AML-193 (cell line): ENCODE measurements at places on chromosomes 5 and 9.

DNA sequence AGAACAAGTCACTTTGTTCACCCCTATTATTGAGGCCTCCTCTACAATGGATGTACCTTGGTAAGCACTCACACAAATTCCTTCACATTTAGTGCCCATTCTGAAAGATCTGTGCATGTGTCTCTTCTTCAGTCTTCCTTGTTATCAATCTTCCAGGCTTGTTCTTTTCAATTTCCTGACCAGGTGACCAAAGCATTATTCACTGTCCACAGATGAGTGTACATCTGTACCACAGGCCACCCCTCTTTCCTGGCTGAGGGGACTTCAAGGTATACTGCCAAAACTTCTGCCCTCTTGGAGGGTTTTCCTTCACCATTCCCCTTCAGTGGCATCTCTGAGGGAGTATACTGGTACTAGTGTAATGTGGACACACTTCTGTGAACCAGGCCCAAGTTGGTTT is 25.5 kb upstream of the STOM start:
- DNase-seq = no peak

DNA sequence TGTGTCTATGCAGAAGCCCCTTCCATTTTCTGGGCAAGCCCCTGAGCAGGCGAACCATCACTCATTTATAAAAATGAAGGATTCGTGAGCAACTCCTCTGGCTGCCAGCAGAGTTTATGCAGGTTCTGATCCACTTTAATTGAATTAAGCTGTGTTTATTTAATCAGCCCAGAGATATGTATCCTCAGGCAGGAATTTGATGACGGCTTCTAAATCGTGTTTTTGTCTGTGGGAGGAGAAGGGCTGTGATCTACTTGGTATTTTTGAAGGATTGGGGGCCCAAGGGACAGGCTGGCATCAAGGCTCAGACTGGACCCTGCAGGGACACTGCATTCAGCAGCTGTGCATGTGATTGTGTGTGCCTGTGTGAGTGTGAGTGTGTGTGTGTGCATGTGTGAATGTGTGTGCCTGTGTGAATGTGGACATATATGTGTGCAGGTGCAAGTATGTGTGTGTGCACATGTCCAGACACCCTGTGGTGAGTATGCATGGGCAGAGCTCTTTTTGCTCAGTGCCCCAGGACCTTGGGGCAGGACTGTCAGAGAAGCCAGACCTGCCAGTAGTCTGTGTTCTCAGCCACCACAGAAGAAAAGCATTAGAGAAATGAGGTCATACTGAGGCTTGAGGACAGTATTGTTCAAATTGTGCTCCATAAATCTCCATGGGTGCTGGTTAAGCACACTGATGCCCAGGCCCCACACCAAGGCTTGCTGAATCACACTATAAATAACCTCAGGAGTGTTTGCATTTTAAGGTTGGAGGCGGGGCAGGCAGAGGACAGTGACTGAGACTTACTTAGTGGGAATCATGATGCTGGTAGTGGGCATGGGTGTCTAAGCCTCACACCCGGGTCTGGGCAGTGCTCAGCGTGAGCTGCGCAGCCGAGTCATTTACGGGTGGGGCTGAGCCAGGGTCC is 164.0 kb downstream of the CARTPT start:
- no peak for DNase-seq

DNA sequence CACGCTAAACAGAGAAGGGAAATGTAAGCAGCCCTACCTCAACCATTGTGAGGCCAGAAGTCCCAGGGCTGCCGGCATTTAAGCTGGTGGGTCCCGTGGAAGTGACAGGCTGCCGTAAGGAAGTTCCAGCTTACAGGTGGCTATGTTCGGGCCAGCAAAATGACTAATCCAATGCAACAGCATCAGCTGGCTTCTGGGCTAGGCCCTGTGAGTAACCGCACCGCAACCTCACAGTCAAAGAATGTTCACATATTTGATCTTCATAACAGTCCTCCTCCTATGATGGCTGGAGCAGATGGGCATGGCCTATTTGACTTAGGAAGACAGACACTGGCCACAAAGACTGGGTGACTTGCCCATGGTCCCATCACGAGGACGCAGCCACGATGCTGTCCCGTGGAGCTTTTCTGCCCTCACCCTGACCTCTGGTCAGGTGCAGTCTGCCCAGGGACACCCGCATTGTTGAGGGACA is 88.2 kb downstream of the LIFR start:
- no peak for DNase-seq

DNA sequence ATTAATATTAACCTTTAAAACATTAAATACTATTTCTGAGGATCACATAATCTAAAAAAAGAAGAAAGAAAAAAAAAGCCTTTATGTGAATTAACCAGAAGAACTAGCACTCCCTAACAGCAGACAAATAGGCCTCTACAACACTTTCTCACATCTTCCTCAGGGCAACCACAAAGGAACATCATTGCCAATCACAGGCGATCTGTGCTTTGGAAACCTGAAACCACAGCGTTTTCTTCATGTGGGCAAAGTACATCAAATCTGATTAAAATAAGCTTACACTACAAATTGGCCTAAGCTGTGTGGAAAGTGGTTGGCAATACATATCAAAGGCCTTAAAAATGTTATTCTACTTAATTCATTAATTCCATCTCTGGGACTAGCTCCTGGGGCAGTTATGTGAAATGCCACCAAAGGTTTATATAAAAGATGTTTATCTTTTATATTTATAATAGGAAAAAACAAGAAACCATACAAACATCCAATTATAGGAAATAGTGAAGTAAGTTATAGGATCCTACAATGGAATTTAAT is 184.8 kb upstream of the TBCA start:
- no peak for DNase-seq

DNA sequence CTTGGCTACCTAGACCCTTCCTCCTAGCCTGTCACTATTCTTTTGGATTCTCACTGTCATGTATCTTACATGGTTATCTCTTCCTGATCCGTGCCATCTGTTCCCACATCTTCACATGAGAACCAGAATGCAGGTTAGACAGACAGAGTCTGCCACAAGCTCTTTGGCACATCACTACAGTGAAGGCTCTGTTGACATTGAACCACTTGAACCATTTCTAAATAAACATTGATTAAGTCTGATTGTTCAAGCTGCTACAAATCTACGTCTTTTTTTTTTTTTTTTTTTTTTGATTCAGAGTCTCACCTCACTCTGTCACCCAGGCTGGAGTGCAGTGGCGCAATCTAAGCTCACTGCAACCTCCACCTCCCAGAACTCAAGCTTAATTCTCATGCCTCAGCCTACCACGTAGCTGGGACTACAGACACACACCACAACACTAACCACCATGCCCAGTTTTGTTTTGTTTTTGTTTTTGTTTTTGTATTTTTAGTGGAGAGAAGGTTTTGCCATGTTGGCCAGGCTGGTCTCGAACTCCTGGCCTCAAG is 85.1 kb upstream of the LRRTM2 start:
- DNase-seq = no peak

DNA sequence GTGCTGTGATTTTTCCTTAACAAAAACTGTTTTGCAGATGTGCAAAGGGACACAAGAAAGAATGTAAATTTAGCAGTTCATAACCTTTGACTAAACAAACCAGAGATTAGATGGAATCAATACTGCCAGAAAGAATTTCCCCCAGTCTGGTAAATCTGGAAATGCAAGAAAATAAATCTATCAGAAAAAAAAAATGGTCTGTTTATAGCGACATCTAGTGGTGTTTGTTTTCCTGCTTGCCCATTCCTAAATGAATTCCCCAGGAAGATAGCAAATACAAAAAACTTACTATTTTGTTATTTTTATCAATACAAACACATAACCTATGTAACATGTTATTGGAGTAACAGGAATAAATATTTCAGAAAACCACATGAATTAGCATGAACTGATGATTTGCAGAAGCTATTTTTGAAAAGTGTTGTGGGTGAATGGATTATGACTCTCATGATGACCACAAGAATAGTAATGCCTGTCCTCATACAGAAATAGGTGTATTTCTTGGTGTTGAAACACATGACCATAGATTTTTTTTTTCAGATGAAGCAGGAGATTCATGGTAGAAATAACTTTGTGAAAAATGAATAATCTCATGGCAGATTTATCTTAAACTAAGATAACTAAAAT is 1703.8 kb downstream of the MAT2B start:
- peak; percentile 60 for DNase-seq

DNA sequence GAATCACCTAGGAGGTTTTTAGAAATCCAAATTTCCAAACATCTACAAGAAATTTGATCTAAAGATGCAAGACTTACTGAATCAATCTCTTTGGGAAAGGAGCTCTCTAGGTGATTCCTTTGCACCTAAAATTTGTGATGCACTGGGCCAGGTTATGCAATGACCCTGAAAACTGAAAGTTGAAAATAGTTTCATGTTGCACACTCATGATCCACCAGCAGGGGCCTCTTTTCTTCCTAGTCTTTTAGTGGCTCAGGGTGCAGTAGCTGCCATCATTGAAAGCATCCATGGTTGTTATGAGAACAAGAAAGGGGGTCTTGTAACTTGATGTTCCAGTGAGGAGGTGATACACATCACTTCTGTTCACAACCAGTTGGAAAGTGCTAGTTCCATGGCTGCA is 486.8 kb downstream of the PSAT1 start:
- DNase-seq = no peak

- peak; percentile 61 for DNase-seq
Measured at GRCh38 chr5:87069974-87070608, 197.6 kb upstream of the RASA1 start.

- no peak for DNase-seq
Measured at GRCh38 chr5:136682986-136683385, 317.6 kb upstream of the TRPC7 start.

DNA sequence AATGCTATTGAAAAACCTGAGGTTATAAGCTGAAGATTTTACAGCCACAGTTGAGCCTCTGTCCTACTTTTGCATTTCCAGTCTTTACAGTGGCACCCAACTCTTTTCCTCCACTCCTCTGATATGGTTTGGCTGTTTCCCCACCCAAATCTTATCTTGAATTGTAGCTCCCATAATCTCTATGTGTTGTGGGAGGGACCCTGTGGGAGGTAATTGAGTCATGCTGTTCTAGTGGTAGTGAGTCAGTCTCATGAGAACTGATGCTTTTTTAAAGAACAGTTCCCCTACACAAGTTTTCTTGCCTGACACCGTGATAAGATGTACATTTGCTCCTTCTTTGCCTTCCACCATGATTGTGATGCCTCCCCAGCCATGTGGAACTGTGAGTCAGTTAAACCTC is 646.1 kb upstream of the SEMA6A start:
- DNase-seq = no peak

DNA sequence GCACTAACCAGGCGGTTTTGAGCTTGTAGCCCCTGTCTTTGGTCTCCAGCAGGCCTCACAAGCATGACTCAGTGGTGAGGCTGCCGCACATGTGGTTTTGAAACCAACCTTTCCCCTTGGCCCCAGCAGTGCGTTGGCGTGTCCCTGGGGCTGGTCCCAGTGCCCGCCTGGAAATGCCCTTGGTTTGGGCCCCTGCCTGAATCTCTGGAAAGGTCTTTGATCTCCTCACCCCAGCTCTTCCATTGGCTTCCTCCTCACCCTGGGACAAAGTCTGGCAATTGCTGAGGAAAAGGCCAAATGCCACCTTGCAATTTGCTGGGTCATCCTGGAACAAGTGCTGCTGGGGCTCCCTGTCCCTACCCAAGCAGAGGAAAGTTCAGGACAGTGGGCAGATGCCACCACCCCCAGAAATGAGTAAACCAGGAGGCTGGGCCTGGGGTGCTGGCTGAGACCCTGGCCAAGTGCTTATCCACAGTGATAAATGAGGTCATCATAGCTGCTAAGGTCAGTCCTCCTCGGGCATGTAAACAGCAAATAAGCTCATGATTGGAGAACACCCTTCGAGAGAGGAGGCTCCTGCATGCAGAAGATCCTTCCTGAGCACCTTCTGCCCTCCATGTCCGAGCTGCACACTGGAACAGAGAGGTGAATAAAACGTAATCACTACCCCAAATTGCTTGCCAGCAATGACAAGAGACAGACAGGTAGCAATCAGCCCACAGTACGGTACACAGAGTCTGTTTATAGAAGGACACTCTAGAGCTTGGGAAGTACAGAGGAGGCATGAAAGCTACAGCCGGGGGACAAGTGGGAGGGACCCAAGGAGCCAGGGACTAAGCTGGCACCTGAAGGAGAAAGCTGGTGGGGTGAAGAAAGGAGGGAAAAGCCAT is 98.9 kb upstream of the CPEB4 start:
- DNase-seq = no peak

- DNase-seq = no peak
Measured at GRCh38 chr5:109485030-109485429, 75.3 kb upstream of the PJA2 start.

- no peak for DNase-seq
Measured at GRCh38 chr5:77693913-77694312, 55.4 kb upstream of the OTP start.
